Lower leg skin (tissue), 4 donors: ENCODE measurements at places on chromosomes 1 and 21.

GRCh38 chr1:5718831-5719632 lies 273.2 kb downstream of the NPHP4 start:
- DNase-seq, result peak; percentile 81

DNA sequence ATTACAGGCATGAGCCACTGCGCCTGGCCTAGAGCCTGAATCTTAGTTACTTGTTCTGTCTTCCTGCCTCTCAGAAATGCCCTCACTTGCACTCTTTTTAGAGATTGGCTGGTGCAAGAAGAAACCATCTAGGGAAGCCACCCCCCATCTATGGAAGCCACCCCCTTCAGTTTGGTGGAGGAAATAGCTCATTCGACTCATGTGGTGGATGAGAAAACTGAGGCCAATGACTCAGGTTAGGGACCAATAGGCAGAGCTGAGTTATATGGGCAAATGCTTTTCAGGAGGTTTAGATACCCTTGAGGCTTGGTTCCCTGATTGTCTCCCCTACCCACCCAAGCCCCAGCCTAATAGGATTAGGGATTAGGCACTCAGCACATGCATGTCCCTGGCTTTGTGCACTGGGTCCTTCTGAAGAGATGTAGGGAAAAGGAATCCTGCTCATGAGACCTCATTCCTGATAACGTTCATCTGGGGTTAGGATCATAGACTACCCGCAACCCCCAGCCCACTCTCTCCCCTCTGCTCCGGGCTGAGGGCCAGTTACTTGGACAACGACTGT lies 77.1 kb downstream of the PAX7 start:
- no peak for DNase-seq

- DNase-seq, result no peak
Observed at GRCh38 chr1:228095161-228095560, 8.0 kb downstream of the C1orf35 start.

DNA sequence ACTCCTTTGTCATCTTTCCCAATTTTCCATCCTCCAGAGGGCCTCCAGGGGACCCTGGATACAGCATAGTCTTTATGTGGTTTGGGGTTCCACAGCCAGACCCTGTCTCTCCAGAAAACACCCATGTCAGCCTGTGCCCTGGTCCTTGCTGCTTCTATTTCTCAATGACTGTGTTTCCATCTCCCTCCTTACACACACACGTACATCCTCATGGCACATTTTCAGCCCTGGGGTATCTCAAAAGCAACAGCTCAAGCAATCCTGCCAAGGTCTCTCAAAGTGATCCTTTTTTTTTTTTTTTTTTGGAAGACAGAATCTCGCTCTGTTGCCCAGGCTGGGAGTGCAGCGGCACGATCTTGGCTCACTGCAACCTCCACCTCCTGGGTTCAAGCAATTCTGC lies 22.3 kb downstream of the QSOX1 start:
- DNase-seq, result no peak

- no peak for DNase-seq
Observed at GRCh38 chr1:155835548-155835947, 21.5 kb downstream of the GON4L start.

GRCh38 chr1:85409516-85409915 lies 55.4 kb downstream of the DDAH1 start:
- no peak for DNase-seq

- DNase-seq, result no peak
Observed at GRCh38 chr1:175891783-175892309, 148.5 kb upstream of the TNR start.
